ENCODE measurements at places on chromosomes 7 and 10.
A peak's percentile ranks its signal among the peaks of the same experiment; 100 is the strongest.

DNA sequence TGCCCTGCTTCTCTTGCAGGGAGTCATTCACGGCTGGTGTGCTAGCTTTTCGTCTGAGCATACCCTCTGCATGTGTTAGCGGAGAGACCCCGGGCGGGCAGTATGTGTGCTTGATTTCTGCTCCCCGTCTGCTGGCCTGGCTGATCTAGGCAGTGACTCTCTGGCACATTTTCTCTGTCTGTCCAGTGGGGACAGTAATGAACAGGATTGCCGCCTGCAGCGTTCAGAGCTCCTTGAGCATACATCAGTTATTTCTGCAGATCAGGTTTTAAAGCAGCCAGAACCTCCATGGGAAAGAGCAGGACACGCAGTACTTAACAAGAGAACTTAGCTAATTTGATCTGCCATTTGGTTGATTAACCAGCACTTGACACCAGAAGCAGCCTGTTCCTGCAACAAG lies 242.5 kb downstream of the CELF2 start:
- DNase-seq: no peak

DNA sequence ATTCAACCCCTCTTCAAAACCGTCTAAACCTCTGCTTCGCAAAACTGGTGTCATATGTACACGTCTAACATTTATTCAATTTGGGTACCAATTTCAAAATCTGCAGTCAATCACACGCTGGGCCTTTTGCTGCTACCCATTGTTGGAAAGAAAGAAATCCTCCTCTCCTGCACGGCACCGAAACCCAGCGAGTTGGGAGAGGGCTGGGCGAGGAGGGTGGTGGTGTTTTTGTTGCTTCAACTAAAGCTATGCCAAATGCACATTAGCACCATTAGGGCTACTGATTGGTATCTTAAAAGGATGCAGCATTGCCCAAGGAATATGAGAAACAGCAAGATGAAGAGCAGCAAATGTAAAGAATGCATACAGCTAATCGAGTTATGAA lies 7.8 kb downstream of the EBF3 start:
- no peak for DNase-seq

- no peak for DNase-seq
These were observed 43.6 kb upstream of the LRRC17 start for GRCh38 chr7:102869195-102869594.

DNA sequence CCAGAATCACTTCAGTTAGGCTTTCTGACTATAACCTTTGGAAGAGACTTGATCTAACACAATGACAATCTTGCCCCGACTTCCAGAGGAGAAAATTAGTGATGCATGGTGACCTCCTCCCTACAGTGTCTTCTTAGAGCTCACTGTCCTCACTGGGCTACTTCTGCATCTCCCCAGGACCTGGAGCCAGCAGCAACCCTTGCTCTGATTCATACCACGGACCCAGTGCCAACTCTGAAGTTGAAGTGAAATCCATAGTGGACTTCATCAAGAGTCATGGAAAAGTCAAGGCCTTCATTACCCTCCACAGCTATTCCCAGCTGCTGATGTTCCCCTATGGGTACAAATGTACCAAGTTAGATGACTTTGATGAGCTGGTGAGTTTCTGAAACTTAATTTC lies 12.6 kb downstream of the CPA2 start:
- no peak for DNase-seq

GRCh38 chr7:66867198-66867790 lies 53.7 kb upstream of the TMEM248 start:
- no peak for DNase-seq

- peak; percentile 55 for DNase-seq
These were observed 65.0 kb downstream of the VWA2 start for GRCh38 chr10:114304017-114304570.

DNA sequence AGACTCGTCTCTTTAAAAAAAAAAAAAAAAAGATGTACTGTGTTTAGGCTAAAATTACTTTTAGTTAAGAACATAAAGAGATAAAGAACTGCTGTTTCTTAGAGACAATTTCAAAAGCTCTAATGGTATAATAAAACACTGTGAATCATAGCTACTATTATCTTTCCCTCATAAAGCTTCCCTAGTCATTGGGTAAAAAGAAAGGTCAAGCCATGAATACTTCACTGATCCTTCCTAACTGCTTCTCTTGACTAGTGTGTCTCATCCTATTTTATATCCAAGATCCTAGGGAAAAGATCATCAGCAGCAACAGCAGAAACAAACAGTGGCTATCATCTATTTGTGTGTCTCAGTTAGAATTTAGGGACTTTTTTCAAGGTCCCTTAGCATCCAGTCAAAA lies 10.5 kb downstream of the YME1L1 start:
- DNase-seq: no peak
